ENCODE measurements at places on chromosomes 7 and 10.

- no peak for DNase-seq
Measured at GRCh38 chr7:143315776-143316175, at the start of gene CLCN1. Gene CLCN1, plus strand, starts transcription at chr7:143316111. Its CDS starts 102 bp downstream, at chr7:143316213.

DNA sequence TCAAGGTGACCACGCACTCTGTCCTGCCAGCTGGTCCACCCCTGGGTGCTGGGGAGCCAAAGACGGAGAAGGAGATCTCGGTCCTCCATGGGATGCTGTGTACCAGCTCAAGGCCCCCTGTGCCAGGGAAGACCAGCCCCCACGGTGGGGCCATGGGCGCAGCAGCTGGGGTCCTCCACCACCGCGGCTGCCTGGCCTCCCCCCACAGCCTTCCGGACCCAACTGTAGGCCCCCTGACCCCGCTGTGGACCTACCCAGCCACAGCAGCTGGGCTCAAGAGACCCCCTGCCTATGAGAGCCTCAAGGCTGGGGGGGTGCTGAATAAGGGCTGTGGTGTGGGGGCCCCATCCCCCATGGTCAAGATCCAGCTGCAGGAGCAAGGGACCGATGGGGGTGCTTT lies 5.4 kb downstream of the NYAP1 start:
- no peak for DNase-seq

- DNase-seq, result no peak
Measured at GRCh38 chr7:15219758-15220157, 317.2 kb upstream of the DGKB start.

DNA sequence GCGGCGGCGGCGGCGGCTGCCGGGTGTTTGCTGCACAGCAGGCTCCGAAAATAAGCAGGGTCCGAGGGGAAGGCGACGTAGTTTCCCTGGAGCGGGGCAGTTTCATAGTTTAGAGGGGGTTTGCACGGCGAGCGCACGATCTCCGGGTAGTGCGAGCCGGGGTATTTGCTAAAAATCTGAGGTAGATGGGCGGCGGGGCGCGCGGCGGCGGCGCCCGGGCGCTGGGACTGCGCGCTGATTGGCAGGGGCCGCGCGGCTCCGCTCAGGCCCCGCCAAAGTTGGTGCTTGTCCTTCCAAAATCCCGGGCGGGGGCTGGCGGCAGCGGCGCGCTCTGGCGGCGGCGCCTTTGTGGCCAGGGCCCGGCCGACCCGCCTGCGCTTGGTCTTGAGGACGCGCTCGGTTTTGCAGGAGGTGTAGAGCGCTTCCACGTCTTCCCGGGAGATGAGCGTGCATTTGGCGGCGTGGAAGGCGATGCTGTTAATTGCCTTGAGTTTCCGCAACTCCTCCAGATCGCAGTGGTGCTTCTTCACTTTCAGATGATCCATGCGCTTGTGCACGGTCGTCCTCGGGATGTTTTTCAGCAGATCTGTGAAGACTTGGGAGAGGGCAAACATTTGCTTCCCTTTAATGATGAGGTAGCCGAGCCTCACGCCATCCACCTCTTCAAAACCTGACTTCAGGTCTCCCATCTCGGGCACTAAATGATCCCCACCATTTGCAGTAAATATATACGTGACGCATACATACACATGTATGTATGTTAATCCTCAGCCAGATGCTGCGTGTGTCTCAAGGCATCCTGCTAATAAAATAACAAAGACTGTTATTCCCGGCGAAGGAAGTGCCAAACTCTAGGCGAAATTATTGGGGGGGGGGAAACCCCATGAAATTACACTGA lies 8.1 kb downstream of the SKIDA1 start:
- no peak for DNase-seq

GRCh38 chr10:3741688-3742461 lies 43.1 kb downstream of the KLF6 start:
- DNase-seq, result no peak

DNA sequence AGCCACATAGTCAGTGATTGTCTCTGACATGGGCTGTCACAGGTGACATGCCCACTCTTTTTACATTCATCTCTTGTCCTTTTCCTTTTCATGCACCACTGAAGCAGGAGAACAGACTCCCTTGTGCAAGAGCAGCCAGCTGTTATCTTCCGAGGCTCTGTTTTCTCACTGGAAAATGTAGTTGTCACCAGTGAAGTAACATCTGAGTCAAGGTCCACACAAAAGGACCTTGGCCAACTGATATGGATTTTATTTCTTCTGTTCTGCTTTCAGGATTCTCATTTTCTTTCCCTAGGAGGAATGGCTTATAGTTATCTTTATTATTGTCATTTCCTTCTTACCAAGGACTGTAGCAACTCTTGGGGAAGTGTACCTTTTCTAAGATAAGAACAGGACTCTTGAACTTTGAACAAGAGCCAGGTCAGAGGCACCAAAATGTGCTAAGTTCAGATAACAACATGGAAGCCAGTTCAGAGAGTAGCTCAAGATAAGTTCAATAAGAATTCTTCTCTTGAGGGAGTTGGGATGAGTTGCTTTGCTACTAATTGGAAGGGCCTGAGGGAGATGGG lies 22.7 kb downstream of the AVPI1 start:
- no peak for DNase-seq

DNA sequence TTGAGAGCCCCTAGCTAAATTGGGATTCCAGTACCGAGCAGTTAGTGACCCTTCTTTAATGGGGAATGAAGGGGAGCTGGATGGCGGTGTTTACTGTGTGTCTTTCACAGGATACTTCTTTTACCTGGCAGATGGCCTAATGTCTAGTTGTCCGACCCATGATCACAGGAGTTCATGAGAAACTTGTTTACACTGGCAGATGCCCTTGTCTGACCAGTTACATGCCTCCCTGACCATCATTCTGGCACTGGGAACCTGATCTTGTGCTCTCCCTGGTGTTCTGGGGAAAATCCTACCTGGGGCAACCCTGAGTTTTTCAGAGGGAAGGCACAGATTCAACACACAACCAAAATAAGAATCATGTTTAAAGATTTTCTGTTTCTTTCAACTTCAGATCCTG lies 120.1 kb upstream of the SLC13A1 start:
- no peak for DNase-seq

DNA sequence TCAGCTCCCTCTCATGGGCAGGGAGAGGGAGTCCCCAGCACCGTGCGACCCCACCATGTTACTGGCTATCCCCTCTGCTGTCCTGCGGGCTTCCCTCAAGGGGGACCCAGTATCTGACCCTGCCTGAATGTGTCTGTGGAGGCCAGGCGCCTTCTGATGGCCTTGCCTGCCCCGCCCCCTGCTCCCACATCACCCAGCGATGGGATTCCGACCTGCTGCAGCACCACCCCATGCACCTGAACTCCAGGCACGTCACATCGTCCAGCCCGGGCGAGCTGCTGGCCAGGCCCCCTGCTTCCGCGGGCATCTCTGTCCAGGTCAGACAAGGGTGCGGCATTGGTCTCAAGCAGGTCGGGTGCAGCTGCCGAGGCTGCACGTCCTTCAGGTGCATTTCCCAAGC lies 19.0 kb downstream of the LRRC27 start:
- no peak for DNase-seq

GRCh38 chr10:35005868-35006267 lies 84.3 kb downstream of the CUL2 start:
- DNase-seq, result no peak
